Femur (tissue), 1 donor: ENCODE measurements at places on chromosomes 6 and 20.

DNA sequence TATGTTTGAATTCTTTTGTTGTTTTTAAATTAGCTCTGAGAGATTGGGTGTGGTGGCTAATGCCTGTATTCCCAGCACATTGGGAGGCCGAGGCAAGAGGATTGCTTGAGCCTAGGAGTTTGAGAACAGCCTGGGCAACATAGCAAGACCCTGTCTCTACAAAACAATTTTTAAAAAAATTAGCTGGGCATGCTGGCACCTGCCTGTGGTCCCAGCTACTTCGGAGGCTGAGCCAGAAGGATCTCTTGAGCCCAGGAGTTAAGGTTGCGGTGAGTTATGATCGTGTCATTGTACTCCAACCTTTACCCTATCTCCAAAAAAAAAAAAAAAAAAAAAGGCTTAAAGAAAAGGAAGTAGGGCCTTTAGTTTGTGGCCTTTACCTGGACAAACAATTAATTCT is 22.9 kb downstream of the DHX35 start:
- no peak for DNase-seq

DNA sequence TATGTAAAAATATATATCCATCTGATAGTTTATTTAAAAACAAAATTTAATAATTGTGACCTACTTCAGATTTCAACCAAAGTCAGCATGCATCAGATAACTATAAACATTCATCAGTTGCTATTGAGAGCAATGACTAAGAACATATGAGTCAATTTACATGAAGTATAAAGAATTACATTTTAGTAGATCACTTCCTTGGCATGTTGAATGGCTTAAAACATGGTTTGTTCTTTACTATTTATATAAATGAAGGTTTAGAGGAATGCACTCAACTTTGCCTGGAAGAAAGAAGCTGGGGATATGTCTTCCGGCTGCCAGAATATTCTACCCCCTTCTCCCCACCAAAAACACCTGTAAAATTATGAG is 6.4 kb upstream of the FAM217A start:
- DNase-seq, result no peak

GRCh38 chr20:55538261-55538908 is 466.9 kb downstream of the CBLN4 start:
- DNase-seq, result no peak

DNA sequence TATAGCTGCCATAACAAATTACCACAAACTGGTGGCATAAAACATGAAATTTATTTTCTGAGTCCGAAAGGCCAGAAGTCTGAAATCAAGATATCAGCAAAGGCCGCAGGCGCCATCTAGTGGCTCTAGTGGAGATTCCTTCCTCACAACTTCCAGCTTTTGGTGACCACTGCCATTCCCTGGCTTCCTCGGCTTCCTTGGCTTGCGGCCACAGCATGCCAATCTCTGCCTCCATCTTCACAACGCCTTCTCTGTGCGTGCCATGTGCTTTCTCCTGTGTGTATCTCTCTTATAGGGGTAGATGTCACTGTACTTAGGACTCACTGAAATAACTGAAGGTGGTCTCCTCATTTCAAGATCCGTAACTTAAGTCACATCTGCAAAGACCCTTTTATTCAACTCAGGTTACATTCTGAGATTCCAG is 5.4 kb upstream of the PLAGL1 start:
- DNase-seq, result peak; percentile 85

- DNase-seq, result no peak
Observed at GRCh38 chr20:51579137-51579536, 36.6 kb upstream of the NFATC2 start.

DNA sequence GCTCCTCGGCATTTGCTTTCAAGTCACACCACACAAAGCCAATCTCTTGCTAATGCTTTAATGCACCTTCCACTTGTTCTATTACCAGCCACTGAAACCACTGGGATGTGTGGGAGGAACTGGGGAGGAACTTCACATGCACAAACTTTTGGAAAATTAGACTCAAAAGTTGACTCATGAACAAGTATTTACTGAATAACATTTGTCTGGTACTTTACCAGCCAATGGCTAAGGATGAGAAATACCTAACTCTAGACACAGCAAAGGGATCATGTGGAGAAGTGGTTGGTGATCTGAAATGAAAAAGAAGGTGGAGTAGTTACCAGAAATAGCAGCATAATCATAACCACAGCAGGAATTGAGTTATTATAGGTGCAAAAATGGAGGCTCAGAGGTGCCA is 554.0 kb upstream of the NOX3 start:
- DNase-seq, result no peak

GRCh38 chr6:158284007-158284875 is 28.0 kb upstream of the TULP4 start:
- peak; percentile 57 for DNase-seq

GRCh38 chr6:24273096-24273870 is 84.6 kb downstream of the DCDC2 start:
- DNase-seq, result no peak

DNA sequence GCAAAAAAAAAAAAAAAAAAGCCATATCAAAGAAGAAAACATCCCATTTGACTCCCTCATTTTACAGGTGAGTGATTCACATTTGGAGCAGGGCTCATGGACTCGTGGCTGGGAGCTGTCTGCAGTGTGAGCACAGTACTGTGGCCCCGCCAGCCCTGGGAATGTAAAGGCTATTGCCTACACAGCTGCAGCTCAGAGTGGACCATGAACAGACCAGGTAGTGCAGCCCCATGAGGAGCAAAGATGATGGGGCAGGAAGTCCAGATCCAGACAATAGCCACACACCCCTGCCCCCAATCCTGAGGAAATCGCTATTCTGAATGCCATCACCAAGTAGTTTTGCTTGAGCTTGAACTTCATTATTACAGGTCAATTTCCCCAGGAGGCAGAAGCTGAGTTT is 55.4 kb downstream of the LINC00237 start:
- DNase-seq, result no peak

GRCh38 chr6:43455531-43456428 is at the start of gene DLK2:
DLK2 (minus strand) TSS chr6:43455548; CDS start chr6:43454825, 723 bp downstream.
- no peak for DNase-seq

DNA sequence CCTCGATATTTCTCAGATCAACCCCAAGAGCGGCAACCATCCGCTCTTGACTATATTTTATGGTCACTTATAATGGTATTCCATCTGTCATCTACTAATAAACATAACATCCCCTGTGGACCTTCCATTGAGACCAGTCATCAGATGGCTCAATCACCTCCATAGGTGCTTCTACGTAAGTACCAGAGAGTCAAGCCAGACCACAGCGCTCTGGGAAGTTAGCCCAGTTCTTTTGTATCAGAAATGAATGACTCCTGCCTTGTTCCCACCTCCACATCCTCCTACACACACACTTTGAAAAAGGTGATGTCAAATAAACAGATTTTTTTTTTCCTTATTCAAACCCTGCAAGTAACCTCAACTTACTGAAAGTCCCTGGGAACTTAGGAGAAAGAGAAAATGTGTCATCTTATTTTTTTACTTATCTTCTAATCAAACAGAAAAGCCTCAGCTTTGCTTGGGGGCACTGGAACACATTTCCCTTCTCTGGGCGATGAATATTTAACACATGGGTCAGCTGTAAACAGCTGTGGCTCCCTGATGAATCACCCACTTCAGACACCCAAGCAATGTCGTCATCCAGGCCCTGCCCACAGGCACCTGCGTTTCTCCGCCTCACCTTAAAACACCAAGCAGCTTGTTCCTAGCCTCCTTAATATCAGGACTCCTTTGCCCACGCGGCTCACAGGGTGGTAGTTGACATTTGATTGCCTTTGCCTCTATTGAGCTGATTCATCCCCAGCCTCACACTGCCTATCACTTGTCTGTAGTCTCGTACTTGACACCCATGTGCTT is 121.4 kb upstream of the LY86 start:
- no peak for DNase-seq

DNA sequence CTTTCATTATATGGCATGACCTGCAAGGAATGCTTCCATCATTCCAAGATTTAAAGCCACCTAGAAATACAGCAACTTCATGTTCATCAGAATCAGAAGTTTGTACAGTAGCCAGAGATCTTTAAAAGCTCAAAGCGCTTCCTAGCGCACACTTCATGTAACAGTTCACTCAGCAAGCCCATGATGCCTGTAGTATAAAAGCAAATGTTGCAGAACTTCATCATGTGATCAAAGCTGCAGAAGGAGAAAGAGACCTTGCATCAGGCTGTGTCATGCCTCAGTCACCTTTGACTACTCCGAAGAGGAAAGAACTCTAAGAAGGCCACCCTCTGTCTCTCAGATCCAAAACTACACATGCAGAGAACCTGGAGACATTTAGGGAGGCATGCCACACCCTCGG is 78.5 kb downstream of the AGPAT4 start:
- DNase-seq, result no peak

DNA sequence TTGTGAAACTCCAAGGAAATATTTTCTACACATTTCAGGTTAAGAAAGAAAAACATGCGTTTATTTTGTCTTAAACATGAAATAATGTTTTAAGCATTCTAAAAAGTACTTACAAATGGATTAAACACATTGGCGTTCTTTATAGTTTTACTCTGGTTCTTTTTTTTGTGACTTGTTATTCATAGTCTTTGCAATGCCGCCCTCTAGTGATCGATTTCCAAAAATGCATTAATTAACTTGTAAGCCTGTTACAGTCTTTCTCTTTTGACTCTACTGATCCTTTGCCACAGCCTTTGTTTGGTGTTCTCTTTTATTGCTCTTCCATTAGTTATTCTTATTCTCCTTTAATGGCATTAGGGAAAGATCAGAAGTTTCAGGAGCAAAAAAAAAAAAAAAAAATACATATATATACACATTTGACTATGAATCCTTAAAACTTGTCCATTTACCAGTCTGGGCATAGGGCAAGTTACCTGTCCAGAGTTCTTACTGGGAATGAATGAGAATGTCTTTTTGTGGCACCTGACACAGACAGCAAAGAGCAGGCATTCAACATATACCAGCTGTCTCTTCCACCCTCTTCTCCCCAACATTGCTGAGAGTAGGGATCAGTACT is 59.9 kb downstream of the MACROD2 start:
- peak; percentile 16 for DNase-seq

DNA sequence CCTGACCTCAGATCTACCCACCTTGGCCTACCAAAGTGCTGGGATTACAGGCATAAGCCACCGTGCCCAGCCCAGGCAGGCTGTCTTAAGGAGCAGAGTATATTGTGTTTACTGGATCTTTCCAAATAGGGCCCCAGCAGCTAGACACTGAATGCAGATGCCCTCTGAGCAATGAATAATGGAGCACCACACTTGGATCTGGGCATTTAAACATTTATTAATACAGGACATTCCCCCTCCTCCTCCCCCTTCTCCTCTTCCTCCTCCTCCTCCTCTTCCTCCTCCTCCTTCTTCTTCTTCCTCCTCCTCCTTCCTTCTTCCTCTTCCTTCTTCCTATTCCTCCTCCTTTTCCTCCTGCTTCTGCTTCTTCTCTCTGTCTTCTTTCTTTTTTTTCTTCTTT is 34.2 kb downstream of the CD83 start:
- no peak for DNase-seq

DNA sequence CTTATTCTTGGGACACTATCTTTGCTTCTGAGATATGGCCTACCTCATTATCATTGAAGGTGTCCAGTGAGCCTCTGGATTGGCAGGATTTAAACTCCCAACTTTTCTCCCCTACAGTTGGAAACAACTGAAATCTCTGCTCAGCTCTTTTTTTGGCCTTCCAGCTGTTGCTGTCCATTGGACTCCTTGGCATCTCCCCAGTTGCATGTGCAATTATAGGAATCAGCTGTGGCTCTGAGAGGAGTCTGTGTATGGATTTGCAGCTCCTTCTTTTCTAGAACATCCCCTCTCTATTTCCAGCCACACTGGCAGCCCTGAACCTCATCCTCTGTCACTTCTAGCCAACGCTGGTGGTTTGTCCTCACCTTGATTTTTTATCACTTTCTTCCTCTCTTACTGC is 21.2 kb downstream of the RAB22A start:
- peak; percentile 80 for DNase-seq

DNA sequence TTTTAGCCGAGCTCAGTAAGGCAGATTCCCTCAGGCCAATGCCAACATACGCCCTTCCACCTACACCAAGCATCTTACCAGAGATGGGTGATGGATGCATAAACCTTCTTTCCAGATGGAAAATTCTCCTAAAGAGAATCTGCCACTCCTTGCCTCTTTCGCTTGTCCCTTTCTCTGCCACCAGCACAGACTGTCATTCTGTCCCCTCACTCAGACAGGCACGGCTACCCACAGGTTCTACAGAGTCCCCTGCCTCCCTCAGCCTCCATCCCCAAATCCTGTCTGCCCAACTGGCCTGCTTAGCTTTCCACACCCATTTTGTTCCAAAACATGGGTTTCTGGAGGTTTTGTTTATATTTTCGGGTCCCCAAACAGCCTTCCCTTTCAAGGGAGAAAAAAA is 12.7 kb upstream of the FOXF2 start:
- DNase-seq, result no peak

- no peak for DNase-seq
Observed at GRCh38 chr20:57244221-57244585, 22.2 kb downstream of the BMP7 start.

- no peak for DNase-seq
Observed at GRCh38 chr20:23623666-23624323, 14.0 kb downstream of the CST3 start.

- DNase-seq, result no peak
Observed at GRCh38 chr6:35582315-35582714, 69.6 kb upstream of the TULP1 start.

- no peak for DNase-seq
Observed at GRCh38 chr6:81561071-81561564, 191.4 kb downstream of the TENT5A start.

- DNase-seq, result no peak
Observed at GRCh38 chr6:81985191-81985590, 232.7 kb upstream of the TENT5A start.

DNA sequence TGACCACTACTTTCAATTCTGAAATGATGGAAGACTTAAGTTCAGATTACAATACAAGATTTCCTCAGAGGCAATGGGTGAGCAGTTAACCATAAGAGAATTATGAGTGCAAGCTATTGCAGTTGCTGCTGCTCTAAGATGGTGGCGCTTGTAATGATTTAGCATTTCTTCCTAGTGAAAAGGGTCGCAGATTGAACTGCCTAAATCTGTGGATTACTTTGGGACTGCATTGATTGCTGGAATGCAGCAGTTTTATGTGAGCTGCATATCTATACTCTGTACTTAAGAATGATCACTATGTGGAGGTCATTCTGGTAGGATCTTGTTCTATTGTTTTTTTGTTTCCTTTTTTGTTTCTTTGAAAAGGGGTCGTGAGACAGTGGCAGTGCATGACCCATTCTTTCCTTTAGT is 5.3 kb downstream of the SCAF8 start:
- DNase-seq, result no peak
